HAP-1 (cell line): ENCODE measurements at places on chromosomes 2 and 18.

DNA sequence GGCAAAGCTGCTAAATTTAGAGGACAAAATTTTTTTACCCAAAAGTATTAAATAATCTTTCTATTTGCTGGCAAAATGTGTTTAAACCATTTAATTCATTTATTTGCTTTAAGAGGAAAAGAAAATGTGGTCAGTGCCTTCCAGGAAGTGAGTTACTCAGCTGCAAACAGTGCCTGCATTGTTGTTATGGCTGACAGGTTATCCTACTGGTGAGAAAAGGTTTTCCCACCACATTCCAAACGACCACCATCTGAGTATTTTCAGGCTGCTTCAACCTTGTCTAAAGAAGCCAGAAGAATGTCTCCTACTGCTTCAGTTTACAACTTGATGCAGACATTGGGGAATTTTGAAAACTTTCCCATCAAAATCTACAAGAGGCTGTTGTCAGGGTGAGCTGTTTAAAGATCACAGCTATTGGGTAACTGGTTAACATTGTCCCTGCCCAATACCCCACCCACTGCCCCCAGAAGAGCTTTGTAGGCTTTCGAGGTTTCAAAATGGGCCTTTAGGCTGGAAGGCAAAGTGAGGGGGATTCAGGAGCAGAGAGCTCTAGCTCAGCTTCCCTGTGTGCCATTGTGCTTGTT, 461.3 kb upstream of the FANCL start:
- no peak for DNase-seq

- peak; percentile 57 for DNase-seq
Observed at GRCh38 chr2:44707945-44708660, 233.4 kb upstream of the SIX3 start.

- no peak for DNase-seq
Observed at GRCh38 chr2:99336804-99337112, 431 bp upstream of the EIF5B start.

GRCh38 chr2:156435396-156435717, 822 bp upstream of the GPD2 start:
- no peak for DNase-seq

DNA sequence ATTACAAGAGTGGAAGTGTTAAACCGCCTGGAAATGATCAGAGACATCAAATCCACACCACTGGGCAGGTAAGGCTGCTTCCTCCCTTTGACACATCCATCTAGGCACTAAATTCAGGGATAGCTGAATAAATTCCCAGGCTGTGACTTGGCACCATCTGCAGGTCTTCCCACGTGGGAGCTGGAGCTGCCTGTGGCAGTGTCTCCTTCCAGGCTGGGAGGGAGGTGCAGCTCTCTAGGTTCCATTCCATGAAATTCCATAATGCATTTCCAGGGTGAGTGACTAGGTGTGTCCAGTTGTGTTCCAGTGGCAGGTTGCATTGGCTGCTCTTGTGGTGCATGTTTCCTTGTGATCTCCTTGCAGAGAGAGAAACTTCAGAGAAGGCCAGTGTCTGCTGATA, 188.9 kb upstream of the CXCR4 start:
- no peak for DNase-seq
